PC-3 (cell line): ENCODE measurements at places on chromosomes 5 and 9. TPM values are rescaled to one million over a fixed set of nuclear protein-coding genes. Genes with fewer than 3 reads are reported as not detected.
A peak's percentile ranks its signal among the peaks of the same experiment; 100 is the strongest.

The LOX gene
- total RNA-seq = 0.18 and 0.23 TPM in 2 replicates

The INSL4 gene
- total RNA-seq = not detected in 2 replicates

The CATSPER3 gene
- total RNA-seq = 0.40 TPM in 1 of 2 replicates, not detected in the other

The FOXD4L4 gene
- total RNA-seq = not detected in 2 replicates

The TXNDC8 gene
- not detected in 2 replicates for total RNA-seq

DNA sequence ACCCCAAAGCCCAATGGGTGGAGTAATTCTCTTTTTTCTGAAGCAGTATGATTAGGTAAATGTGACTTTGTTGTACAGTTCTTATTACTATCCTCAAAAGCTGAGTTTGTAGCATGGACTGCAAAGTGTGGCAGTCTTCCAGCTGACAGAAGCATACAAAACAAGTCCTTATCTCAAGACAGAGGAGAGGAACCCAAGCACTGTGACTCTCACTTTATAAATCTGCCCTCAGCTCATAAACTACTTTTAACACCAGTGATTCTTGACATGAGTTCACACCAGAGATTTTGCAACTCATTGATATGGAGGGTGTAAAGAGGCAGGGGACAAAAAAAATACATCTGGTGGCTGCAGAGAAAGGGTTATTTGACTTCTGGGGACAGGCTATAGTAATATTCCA lies 251.6 kb downstream of the NTRK2 start:
- DNase-seq = no peak

- peak; percentile 7 for DNase-seq
These were observed 162.0 kb upstream of the S1PR3 start for GRCh38 chr9:88829276-88829675.

DNA sequence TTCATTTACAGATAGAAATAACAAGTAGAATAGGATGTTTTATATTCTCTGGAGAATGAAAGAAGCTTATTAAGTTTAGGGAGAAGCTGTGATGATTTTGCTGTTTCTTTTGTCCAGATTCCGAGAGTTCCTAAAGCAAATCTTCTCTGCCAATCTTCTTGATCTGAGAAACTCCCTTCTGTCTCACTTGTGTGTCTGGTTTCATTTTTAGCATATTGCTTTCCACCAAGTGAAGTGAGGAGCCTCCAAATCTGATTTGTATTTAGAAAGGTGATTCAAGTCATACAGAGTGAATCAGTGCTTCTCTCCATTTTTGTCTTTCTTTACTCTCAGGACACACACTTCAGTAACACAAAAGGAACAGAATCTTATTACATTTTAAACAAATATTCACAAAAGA lies 48.4 kb downstream of the STX17 start:
- DNase-seq = no peak

DNA sequence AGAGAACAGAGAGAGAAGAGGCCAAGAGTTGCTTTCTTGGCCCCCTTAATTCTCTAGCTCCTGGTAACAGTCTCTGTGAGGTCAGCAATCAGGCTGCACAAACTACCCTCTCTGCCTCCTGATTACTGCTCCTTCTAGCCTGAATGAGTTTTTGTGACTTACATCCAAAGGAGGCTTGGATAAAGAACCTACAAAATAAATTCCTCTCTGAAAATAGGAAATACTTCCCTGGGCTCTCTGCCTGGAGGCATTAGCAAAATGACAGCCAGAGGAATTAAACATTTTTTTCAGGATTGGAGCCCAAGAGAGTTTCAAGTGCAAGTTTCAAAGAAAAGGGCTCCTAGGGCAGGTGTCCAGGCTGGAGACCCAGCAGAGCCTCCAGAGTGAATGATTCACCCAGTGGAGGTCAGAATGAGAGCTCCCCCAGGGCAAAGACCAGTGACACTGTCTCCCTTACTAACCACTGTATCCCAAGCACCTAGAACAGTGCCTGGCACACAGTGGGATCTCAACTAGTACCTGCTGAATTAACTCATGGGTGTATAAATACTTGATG lies 162.5 kb downstream of the SPOCK1 start:
- DNase-seq = no peak

GRCh38 chr9:116715751-116716150 lies 28.6 kb downstream of the TRIM32 start:
- DNase-seq = no peak

GRCh38 chr9:112010537-112010936 lies 113.9 kb downstream of the UGCG start:
- DNase-seq = no peak

DNA sequence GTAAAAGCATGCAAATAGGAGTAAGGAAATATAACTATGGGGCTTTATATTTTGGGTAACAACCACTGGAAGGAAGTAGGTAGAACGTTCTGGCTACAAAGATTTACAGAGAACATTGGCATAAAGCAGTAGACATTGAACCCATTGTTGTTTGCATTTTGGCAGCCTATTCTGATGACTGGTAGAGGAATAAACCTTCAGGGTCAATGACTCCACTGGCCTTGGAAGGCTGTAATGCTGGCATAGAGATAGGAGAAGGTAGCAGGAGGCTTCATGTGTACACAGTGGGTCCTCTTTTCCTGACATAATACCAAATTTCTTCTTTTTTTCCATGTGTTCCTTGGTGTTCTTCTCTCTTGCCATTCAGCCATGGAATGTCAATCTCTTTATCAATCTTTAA lies 462.8 kb upstream of the ZNF462 start:
- no peak for DNase-seq
